ENCODE measurements at places on chromosomes 1 and 21.

DNA sequence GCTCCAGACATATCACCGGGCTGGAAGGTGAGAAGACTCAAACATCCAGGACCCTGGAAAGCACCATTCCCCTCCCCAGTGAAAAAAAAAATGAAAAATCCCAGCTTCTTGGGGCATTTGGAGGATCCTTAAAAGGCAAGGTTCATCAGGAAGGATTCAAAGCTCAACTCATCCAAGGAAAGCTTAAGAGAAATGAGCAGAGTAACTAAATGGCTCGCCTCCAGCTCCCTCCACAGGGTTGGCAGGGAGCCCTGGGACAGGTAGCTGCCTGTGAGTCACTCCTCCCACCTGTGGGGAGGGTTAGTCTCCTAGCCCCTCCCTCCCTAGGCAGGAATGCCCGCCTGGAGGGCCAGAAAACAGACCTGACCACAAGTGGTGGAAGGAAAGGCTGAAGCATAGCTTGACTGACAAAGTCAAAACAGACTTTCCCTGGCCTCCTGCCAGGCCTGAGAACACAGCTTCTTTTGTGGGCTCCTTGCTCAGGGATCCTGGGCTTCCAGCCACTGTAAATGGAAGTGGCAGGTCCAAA, 712 bp upstream of the LAMB3 start:
- peak; percentile 40 for DNase-seq

DNA sequence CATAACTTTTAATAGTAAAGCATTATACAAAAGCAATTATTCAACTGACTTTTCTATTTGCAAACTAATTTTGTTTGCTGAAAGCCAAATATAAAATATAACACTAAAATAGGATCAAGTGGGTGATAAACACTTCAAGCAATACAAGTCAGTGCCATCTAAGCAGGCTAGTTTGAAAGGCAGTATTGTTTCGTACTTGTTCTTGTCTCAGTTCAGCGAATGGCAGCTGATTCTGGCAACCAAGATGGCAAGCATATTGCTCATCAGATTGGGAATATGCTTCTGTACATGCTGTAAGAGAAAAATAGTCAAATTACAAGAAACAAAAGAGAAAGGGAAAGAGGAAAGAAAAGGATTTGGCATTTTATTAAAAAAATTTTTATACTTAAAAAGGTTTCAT, 7.5 kb downstream of the TMEM59 start:
- no peak for DNase-seq

- no peak for DNase-seq
These were observed 182.7 kb downstream of the HMCN1 start for GRCh38 chr1:185916861-185917260.

DNA sequence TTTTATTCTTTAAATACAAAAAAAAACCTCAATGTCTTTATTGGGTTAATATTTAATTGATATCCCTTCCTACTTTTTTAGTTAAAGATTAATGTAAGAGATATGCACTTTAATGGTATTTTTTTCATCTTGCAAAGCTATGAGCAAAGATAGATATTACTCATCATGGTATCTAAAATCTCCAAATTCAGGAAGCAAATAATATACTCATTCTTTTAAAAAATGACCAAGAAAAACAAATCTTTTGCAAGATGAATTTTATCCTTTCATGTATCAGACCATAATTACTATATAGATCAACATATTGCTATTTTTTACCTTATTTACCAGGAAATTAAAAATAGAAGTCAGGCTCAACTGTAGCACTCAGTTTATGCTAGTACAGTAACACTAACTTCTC, 330.4 kb downstream of the KCNT2 start:
- no peak for DNase-seq

DNA sequence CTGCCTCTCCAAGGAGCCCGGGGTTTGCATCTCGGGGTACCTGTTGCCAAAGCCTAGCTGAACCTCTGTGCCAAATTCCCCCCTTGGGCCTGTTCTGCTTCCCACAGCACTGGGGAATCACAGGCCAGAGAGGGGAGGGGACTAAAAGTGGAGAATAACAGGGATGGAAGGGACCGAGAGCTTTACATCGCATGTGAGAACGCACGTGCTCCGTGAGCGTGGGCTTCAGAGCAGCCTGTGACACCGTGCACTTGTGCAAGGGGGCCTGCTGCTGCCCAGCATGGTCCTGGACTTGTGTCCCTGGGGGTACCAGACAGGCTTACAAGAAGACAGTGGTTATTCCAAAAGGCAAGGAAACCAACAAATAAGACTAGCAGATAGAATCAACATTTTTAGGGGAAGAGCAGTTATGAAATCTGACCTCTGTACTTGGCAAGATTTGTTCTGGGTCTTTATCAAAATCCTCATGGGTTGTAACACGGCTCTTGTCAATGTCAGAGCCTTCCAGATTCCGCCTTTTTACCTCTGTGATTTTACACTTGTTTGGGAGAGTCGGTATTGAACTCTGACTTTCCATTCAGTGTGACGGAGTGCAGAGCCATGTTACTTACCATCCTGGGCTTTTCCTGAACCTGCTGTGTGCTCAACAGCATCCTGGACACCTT, 36.2 kb upstream of the TNFRSF1B start:
- no peak for DNase-seq

GRCh38 chr1:16125088-16125470, 30.8 kb downstream of the EPHA2 start:
- no peak for DNase-seq

- DNase-seq = no peak
These were observed 153.2 kb downstream of the TRABD2B start for GRCh38 chr1:47843781-47844557.
